MCF 10A (cell line): ENCODE measurements at places on chromosomes 13 and 19. TPM values are rescaled to one million over a fixed set of nuclear protein-coding genes. Genes with fewer than 3 reads are reported as not detected.

DNA sequence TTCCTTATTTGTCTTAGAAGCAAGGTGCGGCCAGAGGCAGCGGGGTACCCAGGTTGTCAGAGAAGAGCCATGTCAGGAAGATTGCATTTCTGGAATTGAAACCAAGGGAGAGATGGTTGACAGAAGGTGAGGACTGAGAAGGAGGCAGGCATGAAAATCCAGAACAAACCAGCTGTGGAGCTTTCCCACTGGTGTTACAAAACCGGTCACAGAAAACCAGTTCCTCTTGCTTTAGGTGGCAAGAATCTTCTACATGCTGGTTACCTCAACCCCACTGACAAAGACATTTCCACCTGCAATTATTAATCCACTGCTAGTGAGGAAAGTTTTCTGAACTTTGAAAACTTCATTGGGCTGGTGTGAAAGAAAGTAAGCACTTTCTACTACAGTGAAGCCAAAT, 64.0 kb upstream of the MED4 start:
- H3K36me3 ChIP-seq, result peaks cover 7% of the 10 kb centered on the region
- no peak overlapping the region for H3K4me3 ChIP-seq
- peak overlapping the region; percentile 85 for H3K27ac ChIP-seq
- H3K4me1 ChIP-seq, result peaks cover 47% of the 10 kb centered on the region
- H3K27me3 ChIP-seq, result no peaks in the 10 kb centered on the region

- no peak overlapping the region for H3K27ac ChIP-seq
- DNase-seq, result no peak
- H3K36me3 ChIP-seq, result no peaks in the 10 kb centered on the region
- H3K4me1 ChIP-seq, result peaks cover 17% of the 10 kb centered on the region
- no peak overlapping the region for H3K4me3 ChIP-seq
These were observed 67.1 kb upstream of the HTR2A start for GRCh38 chr13:46963904-46964303.

ZNF443 gene
- 0.79 and 1.6 TPM in 2 replicates for total RNA-seq

ZNF730 gene
- total RNA-seq, result not detected in 2 replicates
